Activated T-cell treated with anti-CD3 and anti-CD28 coated beads, Interleukin-2, amount 50 U/mL, for 4 hours (primary cell): ENCODE measurements at places on chromosomes 5 and 9.
A peak's percentile ranks its signal among the peaks of the same experiment; 100 is the strongest.

GRCh38 chr9:89001917-89002540 lies 10.8 kb downstream of the S1PR3 start:
- DNase-seq = no peak

DNA sequence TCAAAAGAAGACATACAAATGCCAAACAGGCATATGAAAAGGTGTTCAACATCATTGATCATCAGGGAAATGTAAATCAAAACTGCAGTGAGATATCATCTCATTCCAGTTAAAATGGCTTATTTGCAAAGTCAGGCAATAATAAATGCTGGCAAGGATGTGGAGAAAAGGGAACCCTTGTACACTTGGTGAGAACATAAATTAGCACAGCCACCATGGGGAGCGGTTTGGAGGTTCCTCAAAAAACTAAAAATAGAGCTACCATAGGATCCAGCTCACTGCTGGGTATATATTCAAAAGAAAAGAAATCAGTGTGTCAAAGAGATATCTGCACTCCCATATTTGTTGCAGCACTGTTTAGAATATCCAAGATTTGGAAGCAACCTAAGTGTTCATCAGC lies 50.3 kb downstream of the AP3S1 start:
- DNase-seq = no peak

- DNase-seq = no peak
These were observed 208.6 kb upstream of the RGMB start for GRCh38 chr5:98564836-98565235.

DNA sequence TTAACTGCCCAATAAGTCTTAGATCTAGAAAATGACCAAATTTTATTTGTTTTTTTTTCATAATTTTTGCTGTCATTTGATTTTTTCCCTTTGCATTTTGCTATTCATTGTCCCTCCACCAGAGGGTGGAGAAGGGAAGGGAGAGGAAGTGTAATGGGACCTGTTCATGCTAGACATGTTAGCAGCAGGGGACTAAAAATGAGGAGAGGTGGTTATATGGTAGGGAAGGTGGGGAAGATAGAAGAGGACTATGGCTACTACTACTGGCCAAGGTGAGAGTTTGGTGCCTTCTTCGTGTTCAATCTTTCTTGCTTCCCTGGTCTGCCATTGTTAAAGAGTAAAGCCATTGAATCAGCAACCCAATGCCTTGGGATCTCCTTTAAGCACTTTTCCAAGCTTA lies 6.4 kb downstream of the GRIA1 start:
- no peak for DNase-seq

GRCh38 chr9:73437758-73438157 lies 286.1 kb downstream of the ANXA1 start:
- DNase-seq = no peak

- DNase-seq = peak; percentile 58
These were observed 547 bp downstream of the ANP32B start for GRCh38 chr9:97983589-97984187.

GRCh38 chr5:124210111-124210910 lies 536.1 kb downstream of the ZNF608 start:
- no peak for DNase-seq

GRCh38 chr5:155015239-155015638 lies 1.7 kb downstream of the KIF4B start:
- DNase-seq = no peak

- no peak for DNase-seq
These were observed 1.9 kb downstream of the B4GALT7 start for GRCh38 chr5:177601577-177602457.

DNA sequence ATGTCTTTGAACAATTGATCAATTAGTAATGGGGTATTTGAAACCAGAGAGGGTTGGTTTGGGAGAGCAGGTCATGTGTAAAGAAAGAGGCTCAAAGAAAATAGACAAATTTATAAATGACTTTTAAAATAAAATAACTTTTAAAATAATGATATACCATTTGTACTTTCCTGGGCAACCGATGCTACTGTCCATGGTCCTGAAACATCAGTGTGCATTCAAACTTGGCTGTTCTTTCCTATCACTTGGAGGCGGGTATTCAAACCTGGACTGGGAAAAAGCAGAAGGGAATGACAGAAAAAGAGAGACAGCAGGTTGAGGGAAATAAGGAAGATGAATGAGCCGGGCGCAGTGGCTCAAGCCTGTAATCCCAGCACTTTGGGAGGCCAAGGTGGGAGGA lies 1446.4 kb upstream of the WWC1 start:
- no peak for DNase-seq

DNA sequence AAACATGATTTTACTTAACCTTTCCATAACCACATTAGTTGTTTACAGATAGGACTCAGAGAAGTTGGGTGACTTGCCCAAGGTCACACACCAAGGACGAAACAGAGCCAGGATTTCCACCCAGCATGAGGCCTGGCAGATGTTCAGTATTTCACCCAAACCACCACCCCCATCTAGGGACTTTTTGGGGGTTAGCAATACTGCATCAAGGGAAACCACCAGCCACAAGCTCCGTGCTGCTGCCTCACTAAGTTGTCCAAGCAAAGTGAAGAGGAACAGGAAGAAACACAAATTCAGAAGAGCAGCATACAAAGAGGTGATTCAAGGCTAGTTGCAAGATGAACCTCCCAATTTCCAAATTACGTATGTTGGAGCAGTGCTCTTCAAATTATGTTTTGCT lies 219.6 kb upstream of the RORB start:
- no peak for DNase-seq

- DNase-seq = no peak
These were observed 104.9 kb downstream of the PIK3R1 start for GRCh38 chr5:68320413-68320986.

DNA sequence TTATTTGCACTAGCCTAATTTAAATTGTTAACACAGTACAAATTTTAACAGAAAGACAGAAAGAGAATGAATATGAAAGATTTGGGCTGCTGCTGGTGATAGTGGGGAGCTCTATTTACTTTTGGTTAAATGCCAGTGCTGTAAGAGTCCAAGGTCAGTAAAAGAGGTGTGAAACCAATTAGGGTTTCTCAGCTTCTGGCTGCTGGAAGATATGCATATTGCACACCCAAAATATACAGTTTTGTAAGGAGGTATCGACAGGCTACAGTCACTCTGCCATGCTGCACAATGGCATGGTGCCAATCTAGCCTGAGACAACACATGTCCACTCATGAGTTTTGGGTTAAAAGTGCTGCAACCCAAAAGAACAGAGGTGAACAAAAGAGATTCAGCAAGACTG lies 79.3 kb downstream of the PPP2R2B start:
- no peak for DNase-seq

GRCh38 chr5:67815455-67816391 lies 399.8 kb upstream of the PIK3R1 start:
- DNase-seq = no peak

DNA sequence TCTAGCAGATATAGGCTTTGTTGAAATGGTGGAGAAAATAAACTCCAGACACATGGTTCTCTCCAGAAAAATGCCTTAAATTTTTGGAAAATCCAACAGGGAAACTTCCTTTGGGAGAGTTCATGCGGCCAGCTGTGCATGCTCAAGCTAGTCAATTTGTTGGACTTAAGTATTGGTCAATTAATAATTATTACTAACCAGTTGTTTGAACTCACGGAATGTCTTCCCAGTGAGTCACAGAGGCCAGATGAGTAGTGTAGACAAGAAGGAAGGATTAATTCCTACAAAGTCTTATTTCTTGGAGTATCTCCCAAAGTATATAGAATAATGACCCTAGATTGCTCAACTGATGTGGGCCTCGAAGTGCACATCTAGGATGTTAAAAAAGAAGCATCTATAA lies 103.6 kb downstream of the MACIR start:
- no peak for DNase-seq

- no peak for DNase-seq
These were observed 7.5 kb upstream of the CARTPT start for GRCh38 chr5:71711610-71712009.

- no peak for DNase-seq
These were observed 32.9 kb downstream of the SEMA4D start for GRCh38 chr9:89465001-89465451.

GRCh38 chr5:100913298-100913697 lies 10.2 kb upstream of the ST8SIA4 start:
- no peak for DNase-seq

DNA sequence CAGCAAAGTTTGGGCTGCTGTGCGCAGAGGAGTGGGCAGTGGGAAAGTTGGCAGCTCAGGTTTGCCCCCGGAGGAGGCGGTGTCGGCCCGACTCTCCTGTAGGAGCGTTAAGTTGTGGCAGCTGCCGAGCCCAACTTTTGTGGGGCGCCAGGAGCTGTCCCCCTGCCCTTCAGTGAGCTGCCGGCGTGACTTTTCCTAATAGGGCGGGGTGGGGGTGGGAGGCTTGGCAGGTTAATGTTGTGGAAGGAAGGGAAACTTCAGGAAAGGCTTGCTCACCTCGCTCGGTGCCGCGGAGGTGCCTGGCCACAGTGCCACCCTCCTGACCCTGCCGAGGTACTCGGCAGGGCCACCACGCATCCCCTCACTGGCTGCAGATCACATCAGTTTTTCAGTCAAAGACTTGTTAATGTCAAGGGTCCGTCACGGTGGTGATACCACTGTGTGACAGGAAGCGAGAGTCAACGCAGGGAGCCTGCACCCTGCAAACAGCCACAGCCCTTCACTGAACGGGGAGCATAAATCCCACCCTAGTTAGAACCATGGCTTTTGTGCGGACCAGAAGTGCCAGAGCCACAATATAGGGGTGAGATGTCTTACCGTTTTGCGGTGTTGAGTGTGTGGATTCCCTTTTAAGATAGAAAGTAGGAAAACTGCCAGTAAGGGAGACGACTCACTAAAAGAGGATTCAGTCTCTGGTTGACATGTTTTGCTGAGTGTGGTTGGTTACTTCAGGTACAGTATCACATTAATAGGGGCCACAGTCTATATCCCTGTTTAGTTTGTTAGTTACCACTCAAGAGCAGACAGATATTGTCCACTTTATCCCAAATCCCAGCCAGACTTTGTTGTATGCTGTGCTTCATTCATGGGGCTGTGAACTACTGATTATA lies 796 bp downstream of the LNPEP start:
- peak; percentile 32 for DNase-seq

GRCh38 chr5:152532714-152533113 lies 127.6 kb upstream of the NMUR2 start:
- DNase-seq = no peak

- no peak for DNase-seq
These were observed 179.7 kb upstream of the HAPLN1 start for GRCh38 chr5:83900306-83900705.

DNA sequence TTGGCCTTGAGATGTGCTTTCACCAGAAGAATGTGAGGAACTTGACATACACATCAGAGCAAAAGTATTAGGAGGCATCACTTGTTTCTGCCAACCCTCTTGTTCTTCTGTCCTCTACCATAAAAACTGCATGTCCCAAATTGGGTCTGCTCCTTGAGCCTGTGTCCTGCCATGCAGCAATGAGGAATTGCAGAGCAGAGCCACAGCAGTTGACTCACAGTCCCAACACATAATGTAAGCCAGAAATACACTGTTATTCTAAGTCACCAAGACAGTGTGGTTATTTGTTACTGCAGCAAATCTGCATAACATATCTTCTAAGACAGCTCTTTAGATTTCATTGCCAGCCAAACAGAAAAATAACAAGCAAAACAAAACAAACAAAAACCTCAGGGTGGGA lies 598.2 kb downstream of the PRELID2 start:
- DNase-seq = no peak

DNA sequence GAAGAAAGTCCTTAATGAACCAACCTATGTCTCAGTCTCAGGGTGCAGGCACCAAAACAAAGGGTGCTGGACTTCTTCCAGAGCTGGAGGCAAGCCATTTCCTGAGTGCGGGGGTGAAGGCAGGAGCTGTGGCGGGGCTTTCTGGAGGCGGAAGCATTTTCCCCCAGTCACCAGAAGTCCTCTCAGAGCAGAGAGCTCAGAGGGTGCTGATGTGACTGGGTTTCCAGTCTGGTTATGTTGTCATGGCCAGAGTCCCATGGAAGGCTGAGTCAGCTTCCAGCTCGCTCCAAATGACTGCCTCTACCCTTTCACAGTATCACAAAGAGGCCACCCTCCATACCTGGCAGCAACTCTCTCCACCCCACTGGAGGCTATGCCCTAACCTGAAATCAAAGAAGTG lies 86.0 kb downstream of the TRPC7 start:
- no peak for DNase-seq
